ENCODE measurements at places on chromosomes 6 and 20.

DNA sequence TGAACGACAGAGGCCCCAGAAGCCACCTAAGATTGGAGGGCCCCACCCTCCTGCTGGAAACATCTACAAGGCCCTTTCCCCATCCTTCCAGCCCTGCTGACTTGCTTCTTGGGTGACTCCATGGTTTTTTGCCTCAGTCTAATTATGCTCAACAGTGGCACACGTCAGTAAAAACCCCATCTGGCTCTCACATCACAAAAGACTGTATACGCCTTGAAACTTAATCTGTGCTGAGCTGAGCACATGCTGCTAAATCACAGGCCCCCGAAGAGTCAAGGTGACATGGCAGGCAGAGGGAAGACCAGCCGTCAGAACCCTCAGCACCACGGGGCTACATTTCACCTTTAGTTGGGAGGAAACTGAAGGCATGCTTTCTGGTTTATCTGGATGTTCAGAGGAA is 323.1 kb downstream of the CDH26 start:
- no peak for DNase-seq

DNA sequence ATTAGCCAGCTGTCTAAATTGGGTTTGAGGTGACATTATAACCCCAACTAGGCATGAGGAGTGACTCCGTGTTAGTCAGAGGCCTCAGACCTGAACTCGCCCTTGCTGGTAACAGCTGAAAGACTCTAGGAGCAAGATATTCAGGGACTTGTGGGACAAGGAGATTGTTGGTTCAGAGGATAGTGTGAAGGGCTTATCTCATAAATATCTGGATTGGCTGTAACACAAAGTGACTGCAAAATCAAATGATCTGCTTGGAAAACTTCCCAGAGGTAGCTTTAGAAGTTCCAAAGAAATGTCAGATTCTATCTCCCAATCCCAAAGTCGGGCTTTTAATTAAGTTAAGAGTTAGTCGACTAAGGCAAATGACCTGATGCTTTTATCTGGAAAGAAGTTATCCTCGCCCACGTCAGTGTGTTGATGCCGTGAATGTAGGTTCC is 72.4 kb downstream of the TULP4 start:
- no peak for DNase-seq

DNA sequence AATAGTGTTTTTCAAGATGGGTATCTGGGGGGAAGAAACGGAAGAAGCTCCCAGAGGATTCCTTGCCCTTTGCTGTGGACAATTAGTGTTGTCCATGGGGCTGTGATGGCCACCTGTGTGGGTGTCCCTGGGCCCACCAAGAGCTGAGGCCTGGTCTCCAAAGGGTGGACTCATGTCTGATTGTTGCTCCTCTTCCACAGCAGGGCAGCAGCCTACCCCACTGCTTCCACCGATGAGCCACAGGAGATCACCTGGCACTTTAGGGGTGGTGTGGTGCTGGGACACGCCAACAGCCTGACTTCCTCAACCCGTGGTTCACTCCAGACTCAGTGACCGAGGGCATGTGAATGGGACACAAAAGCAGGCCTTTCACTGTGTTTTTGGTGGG is 25.1 kb downstream of the PRPH2 start:
- no peak for DNase-seq

- no peak for DNase-seq
These were observed 16.3 kb downstream of the RBM24 start for GRCh38 chr6:17297271-17298080.

DNA sequence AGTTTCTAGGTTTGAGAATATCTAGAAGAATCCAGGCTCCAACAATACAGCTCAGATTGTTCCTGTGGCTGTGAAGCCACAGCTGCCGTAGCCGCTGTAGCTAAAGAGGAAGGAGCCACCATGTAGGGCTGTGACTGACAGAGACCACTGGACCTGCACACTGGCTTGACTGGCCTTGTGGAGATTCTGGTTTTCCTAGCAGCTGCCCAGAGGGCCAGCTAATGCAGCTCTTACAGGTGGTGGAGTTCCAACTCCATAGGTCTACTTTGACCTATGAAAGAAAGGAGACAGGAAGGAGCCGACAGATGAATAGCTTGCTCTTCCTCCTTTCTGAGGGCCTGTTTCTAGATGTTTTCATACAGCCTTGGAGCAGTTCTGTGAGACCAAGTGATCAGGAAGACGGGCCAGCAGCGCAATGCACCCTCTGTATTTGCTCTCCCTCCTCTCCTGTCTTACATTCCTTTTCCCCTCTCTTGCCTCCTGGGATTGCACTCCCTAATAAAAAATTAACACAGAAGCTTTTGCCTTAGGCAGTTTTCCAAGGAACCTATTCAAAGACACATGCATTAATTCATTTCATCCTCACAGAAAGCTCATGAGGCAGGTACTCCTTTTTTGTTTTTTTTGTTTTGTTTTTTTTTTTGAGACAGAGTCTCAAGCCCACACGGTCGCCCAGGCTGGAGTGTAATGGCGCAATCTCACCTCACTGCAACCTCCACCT is 51.8 kb upstream of the MYB start:
- no peak for DNase-seq

GRCh38 chr20:48789781-48790472 is 37.9 kb downstream of the PREX1 start:
- DNase-seq: no peak

- DNase-seq: no peak
These were observed 150.2 kb upstream of the OGFRL1 start for GRCh38 chr6:71138376-71138775.

GRCh38 chr6:37850260-37850659 is 30.7 kb downstream of the ZFAND3 start:
- DNase-seq: no peak
